ENCODE measurements at places on chromosomes 2 and 18. TPM values are rescaled to one million over a fixed set of nuclear protein-coding genes. Genes with fewer than 3 reads are reported as not detected.

GRCh38 chr2:2502201-2502549, 171.1 kb upstream of the MYT1L start:
- no peak for DNase-seq

Gene TMEM17
- 2.9 TPM for total RNA-seq

- DNase-seq, result peak; percentile 10
Observed at GRCh38 chr2:98552499-98553179, 55.7 kb downstream of the COA5 start.

DNA sequence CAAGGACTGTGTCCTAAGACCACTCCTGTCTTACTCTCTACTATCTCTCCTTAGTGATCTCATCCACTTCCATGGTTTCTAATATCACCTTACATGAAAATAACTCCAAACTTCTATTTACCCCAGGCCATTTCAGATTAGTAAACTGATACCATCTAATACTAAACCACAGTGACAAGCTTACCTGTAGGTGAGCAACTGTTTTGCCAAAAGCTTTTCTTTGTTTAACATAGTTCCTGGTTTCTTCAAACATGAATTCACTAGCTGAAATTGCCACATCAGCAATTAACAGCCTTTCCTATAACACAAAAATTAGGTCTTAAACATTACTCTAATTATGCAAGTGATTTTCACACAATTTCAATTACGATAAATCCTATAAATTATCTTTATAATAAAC, 22.1 kb downstream of the ACADL start:
- DNase-seq, result no peak

DNA sequence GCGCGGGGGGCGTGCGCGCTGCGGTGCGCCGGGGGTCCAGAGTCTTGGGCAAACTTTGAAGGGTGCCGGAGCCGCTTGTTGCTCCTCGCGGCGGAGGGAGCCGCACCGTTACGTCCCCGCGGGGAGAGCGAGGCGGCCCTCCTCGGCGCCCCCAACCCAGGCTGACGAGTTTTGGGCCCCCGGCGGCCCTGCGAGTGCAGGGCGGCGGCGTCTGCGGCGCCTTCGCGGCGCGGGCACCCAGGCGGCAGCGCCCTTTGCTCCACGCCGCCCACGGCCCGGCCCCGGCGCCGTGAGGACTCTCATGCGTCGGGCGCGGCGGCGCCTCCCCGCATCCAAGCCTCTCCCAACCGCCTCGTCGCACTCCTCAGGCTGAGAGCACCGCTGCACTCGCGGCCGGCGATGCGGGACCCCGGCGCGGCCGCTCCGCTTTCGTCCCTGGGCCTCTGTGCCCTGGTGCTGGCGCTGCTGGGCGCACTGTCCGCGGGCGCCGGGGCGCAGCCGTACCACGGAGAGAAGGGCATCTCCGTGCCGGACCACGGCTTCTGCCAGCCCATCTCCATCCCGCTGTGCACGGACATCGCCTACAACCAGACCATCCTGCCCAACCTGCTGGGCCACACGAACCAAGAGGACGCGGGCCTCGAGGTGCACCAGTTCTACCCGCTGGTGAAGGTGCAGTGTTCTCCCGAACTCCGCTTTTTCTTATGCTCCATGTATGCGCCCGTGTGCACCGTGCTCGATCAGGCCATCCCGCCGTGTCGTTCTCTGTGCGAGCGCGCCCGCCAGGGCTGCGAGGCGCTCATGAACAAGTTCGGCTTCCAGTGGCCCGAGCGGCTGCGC, 814 bp downstream of the FZD7 start:
- DNase-seq, result peak; percentile 29

DNA sequence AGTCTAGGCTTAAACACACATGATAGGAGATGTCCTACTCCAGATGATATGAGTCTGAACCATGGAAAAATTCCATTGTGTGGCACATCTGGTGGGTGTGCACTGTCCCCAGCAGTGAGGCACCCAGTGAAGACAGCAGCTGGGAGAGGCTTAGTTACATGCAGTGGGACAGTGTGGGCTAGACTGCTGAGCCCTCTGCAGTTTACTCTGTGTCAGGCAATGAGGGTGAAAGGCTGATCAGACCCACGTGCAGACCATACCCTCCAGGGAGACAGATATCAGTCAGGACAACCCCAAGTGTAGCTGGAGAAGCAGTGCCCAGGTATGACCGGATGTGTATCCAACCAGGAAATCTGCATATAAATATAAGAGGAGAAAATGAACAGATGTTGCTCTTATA, 13.4 kb downstream of the IL37 start:
- DNase-seq, result no peak

Gene UPP2
- total RNA-seq, result not detected

Gene GPBAR1
- not detected for total RNA-seq

Gene SERPINB12
- not detected for total RNA-seq

GRCh38 chr2:232386490-232386739, 7.9 kb downstream of the ALPP start:
- DNase-seq, result no peak

GRCh38 chr2:69798290-69798908, 31.1 kb upstream of the GMCL1 start:
- peak; percentile 59 for DNase-seq

Gene HTRA2
- 71.8 TPM for total RNA-seq

GRCh38 chr2:211205836-211206235, 649.4 kb downstream of the CPS1 start:
- DNase-seq, result no peak

Gene DES
- total RNA-seq, result not detected

Gene ESPNL
- not detected for total RNA-seq

DNA sequence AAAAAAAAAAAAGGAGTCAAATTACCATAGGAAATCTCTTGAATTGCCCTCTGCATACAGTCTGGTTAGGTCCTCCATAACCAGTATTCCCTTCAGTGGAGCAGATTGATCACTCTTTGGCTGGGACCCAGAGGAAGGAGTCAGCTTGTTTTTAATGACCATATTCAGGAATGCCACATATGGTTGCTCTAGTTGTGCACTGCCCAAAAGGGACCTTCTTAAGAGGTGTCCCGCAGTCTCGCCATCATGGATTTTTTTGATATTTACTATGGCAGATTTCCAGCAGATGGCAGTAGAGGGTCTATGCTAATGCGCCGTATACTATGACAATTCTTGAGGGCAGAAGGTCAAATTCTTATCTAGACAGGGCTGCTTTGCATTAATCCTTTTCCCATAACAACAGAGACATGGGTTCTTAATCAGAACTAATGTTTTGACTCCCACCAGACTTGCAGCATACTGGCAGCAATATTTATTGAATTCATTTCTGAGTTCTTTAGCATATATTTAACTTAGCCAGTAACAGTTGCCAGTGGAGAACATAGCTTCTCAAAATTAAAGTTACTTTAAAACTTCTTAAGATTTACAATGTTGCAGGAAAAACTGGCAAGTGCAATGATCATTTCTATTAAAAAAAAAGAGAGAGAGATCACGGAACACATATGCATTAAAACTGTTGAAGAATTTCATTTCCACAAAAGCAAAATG, 31.8 kb upstream of the INPP4A start:
- DNase-seq, result peak; percentile 87

Gene ZNF385B
- 0.81 TPM for total RNA-seq

DNA sequence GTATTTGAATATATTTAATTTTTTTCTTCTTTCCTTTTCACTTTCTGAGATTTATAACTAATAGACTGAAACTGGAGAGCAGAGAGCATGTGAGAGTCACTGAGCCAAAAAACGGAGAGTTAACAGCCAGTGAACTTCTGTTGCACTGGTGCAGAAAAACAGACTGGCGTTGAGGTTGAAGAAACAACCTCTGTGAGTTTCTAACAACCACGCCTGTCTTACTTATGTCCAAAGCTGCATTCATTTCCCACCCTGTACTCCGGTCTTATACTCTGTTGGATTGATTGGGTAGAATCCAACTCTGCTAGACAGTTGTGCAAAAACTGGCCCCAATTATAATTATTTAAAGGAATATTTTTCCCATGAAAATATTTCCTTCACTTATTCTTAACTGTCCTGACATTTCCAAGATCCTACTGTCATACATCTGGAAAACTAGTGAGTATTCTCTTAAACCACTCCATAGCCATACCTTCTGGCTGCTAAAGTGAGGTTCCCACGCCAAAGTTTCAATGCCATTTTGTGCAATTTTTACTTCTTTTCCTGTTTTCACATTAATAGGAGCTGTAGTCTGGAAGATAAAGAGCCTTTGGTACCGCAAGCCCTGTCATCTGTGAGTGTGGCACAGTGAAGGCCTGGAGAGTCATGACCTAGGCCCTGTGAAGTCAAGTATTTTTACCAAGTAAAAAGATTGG, 9.4 kb downstream of the CYP1B1 start:
- DNase-seq, result no peak

DNA sequence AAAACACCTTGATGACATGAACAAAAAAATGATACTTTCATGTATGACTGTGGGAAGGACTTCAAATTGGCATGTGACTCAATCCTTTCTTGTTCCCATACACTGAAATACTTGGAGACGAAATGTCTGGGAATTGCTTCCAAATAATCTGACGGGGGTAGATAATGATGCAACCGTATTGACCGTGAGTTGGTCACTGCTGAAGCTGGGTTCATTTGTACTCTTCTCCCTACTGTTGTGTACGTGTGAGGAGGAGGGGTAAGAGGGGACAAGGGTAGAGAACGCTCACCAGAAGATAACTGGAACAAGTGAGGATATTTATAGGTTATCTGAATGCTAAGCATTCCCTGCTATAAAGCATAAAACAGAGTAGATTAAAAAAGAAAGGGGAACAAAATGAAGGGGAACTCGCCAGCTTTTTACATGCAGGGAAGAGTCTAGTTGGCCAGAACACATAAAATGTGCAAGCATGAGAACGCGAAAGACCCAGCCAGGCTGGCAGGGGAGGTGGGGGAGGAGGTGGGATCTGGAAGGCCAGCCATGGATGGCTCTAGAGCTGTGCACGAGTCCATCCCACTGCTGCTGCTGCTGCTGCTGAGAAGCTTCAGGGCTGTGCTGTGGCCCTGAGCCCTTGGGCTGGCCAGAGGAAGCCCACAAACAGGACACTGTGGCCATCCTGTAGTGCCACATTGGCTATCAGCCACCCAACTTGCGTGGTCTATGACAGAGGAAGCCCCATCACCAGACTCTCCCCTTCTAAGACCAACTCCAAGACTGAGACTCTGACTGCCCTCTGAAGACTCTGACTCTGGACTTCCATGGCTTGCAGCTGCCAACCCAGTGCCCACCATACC, 15.2 kb upstream of the CETN1 start:
- DNase-seq, result no peak

DNA sequence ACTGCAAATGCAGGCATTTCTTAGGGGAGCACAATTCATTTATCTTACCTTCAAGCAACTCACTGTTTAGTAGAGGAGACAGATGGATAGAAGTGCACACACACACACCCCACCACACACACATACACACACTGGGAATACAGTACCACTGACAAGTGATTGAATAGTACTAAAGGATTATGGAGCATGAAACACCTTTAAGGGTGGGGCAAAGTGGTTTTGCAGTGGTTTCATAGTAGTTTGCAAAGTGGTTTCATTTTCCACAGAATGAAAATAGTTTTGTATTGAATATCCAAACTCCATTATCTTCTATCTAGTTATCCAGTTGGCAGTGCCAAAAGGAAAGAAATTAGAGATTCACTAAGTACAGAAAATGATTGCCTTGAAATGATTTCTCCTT, 18.9 kb downstream of the KIF5C start:
- DNase-seq, result no peak

- DNase-seq, result no peak
Observed at GRCh38 chr2:1606046-1606400, 138.3 kb downstream of the PXDN start.

Gene MREG
- 24.4 TPM for total RNA-seq

DNA sequence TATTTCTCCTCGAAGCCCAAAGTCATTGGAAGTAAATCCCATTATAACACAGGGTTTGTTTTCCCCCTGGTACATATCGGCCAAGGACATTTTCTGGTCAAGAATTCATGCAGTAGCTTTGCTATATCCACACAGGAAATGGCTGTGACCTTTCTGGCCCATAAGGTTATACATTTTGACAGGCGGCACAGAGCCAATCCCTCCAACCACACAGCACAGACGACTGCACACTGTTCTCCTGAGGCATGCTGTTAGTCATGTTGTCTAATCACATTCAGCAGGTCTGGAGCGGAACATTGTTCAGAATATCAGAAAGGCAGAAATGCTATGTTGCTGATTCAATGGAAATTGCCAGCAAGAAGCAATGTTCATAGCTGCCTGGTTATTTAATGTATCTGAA, 742.3 kb upstream of the SLC8A1 start:
- peak; percentile 33 for DNase-seq

- DNase-seq, result no peak
Observed at GRCh38 chr2:202037086-202037485, 3.4 kb downstream of the FZD7 start.

- peak; percentile 71 for DNase-seq
Observed at GRCh38 chr2:160253440-160254188, 53.5 kb upstream of the ITGB6 start.

- DNase-seq, result no peak
Observed at GRCh38 chr18:60873708-60874107, 459.5 kb upstream of the CDH20 start.

Gene GPR35
- total RNA-seq, result 5.2 TPM

Gene MC4R
- total RNA-seq, result not detected

Gene USP40
- total RNA-seq, result 32.3 TPM

Data from PC-3 (cell line).